Breast epithelium (tissue), 4 donors: ENCODE measurements at places on chromosomes 1 and 21.

GRCh38 chr1:30732277-30732996, 9.1 kb upstream of the MATN1 start:
- peak; percentile 51 for DNase-seq

DNA sequence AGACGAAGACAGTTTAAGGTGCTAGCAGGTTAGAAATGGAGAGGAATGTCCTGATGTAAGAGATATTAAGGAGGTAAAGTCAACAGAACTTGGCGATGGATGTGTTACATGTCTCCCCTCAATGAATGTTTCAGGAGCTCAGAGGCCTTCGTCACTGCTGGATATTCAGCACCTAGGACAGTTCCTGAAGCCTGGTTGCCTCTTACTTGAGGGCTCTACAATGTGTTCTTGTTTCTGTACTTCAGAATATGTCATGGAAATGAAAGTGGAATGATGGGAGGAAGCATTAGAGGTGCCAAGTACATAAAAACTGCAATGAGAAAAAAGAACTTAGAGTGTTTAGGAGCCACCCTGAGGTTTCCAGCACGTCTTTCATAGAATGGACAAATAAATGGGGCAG, 17.7 kb downstream of the TNR start:
- no peak for DNase-seq

GRCh38 chr1:28577052-28577678, 14.9 kb upstream of the RAB42 start:
- DNase-seq: no peak

DNA sequence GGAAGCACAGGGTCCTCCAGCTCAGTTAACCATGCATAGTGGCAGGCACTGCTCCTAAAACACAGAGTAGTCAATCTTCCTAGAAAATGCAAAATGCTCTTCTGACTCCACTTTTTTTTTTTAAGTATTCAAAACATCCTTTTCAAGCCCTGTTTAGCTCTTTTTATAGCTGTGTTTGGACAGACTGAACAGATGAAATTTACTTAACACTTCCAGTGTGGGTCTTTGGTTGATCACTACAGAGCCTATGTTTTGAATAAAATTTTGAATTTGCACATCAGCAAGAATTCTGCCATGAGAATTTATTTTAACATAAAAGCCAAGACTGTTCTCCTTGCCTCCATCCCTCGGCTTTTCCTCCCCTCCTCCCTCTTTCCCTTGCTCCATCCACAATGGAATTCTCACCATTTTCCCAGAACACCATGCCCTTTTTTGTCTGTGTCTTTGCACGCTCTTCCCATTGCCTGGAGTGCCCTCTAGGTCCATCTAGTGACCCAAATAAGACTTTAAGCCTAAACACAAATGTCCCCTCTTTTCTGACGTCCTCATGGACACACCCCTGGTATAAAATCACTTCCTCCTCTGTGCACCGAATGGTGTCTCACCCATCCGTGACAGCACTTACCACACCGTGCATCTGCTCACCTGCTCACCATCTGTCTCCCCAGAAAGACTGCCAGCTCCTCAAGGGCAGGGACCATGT, 24.0 kb upstream of the CPT2 start:
- no peak for DNase-seq

DNA sequence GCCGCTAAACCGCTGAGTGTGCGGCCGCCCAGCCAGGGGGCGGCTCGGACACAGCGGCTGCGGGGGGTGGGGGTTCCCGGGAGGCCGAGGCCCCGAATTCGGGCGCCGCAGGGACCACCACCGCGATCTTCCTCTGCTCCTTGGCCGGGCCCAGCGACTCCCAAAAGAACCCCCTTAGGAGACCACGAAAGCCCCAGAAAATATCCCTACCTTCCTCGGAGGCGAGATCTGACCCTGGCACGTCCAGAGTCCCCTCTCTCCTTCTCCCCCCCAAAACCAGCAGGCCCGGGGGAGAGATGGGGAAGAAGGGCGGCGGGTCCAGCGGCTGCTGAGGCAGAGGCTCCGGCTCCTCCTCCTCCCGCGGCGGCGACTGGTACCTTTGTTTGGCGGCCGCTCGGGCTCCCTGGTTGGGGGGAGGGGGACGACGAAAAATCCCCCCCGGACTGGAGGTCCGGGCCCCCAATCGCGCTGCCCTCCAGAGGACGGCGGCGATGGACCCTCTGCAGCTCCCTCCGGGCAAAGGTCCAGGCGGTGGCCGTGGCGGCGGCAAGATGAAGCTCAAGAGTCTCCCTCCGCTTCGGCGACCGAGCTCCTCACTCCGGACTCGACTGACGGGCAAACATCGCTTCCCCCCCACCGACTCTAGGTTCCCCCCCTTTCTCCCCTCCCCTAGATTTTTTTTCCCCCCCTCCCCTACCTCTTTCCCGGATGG, at the start of gene ARID4B:
Gene ARID4B (minus strand): TSS at position 621 of the 712 bp plus-strand sequence. CDS start 1,260 bp downstream, outside the sequence.
- no peak for DNase-seq

DNA sequence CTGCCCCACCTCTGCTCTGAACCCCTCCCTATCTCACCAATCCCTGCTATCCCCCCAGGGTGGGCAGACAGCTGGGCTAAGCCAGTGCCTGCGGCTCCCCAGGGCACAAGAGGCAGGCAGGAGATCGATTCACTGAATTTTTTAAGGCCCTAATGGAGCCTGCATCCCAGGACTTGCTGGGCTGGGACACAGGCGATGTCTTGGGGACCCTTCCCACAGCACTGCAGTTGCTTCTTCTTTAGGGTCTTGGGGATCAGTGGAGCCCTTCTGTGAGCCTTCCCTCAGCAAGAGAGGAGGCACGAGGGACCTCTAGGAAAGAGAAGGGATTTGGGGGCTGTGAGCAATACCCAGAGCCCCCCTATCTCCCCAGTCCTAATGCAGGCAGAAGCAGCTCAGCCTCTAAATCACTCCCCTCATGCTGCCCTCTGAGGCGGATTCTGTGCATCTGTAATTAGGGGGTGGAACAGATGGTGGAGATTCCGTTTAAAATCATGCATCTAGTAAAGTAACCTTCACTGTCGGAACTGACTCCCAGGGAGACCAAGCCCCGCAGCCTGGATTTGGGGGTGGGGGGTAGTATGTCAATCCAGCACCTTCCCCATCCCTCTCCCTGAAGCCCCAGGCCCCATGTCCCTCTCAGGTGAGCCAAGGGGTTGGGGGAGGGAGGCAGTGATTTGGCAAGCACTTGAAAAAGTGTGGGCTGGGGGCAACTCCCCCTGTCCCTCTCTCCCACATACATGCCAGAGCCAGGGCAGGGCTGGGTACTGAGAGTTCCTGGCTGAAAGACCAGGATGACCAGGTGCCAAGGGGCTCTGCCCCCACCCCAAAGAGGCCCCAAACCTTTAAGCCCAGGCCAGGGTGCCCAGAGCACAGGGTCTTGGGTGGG, 10.0 kb downstream of the AHDC1 start:
- no peak for DNase-seq

GRCh38 chr1:53281133-53281532, 42.8 kb upstream of the MAGOH start:
- DNase-seq: no peak

DNA sequence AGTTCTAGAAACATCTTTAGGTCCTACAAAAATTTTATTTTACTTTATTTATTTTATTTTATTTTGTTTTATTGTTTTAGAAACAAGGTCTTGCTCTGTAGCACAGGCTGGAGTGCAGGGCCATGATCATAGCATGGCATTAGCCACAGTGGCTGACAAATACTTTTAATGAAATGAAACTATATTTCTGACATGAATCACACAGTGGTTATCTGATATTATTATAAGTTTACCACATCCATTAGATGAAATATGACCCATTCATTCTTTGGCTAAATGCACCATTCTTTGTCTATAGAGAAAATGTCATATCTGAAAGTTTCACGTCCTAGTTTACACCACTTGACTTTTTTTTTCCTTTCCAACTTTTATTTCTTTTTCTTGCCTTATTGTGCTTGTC, 613.4 kb upstream of the ADAMTS5 start:
- no peak for DNase-seq

DNA sequence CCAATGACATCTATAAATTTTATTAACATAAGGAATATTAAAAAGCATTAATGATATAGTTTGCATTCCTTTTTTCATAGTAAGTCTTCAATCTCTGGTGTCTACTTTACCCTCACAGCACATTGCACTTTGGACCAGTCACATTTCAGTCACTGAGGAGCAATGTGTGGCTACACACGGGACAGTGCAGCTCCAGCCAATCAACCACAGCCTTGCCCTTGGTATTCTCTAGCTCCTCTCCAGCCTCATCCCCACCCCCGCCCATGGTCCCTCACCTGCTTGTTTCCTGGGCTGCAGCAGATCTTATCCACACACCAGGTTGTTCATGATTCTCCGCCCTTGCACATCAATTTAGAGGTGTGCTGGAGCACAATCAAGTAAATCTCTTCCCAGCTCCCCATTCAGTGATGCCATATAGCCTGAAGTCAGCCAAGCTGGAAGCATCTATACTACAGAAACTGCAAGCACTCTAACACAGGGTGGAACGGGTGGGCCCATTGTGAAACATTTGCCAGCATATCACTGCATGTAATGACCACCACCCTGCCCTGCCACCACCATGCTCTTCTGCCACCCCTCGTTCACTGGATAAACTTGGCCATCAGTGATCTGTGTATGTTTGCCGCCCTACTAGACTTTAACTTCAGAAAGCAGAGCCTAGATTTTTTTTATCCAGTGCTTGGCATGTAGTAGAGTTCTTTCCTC, 93.0 kb upstream of the SLC44A3 start:
- no peak for DNase-seq

- no peak for DNase-seq
These were observed 1.3 kb upstream of the PATJ start for GRCh38 chr1:61740751-61741700.

GRCh38 chr1:82931006-82931405, 1067.9 kb downstream of the TTLL7 start:
- DNase-seq: no peak

- no peak for DNase-seq
These were observed 24.8 kb upstream of the AVPR1B start for GRCh38 chr1:206142011-206142410.

- no peak for DNase-seq
These were observed 17.0 kb downstream of the CLIC4 start for GRCh38 chr1:24762133-24762676.

GRCh38 chr1:63819795-63820194, 46.0 kb downstream of the ROR1 start:
- no peak for DNase-seq

- DNase-seq: no peak
These were observed 2.1 kb downstream of the HEYL start for GRCh38 chr1:39637361-39637760.

DNA sequence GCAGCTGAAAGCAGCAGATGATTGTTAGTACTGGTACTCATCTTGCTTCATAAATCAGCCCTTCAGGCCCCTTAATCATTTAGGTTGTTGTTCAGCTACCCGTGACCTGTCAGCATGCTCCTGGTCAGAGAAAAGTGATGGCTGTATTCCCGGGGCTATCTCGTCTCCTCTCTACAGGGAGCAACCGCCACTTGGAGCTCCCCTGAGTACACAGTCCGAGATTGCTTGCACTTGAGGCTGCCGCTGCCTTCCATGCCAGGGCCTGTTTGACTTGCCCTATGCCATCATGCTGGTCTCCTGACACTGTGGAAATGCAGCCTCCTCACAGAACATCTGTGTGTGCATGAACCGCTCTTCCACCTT, 97.5 kb downstream of the SPATA46 start:
- no peak for DNase-seq

GRCh38 chr1:78147031-78147430, 101.3 kb downstream of the GIPC2 start:
- DNase-seq: no peak

DNA sequence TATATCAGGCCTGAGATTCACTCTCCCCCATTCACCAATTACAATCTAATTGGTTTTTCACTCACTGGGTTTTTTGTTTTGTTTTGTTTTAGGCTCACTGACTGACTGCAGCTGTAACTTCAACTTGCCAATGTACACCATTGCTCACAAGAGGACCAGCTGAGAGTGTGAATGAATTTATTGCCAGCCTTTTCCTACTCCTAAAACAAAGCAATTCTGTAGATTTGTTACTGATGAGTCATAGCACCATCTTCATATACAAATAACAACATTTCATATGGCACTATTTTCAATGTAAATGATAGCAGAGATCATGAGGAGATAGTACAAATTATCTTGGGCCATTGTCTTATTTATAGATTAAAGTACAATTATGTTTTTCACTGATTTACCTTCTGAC, 76.0 kb upstream of the DPYD start:
- no peak for DNase-seq

- no peak for DNase-seq
These were observed 47.6 kb downstream of the ATP1A1 start for GRCh38 chr1:116420417-116421200.

DNA sequence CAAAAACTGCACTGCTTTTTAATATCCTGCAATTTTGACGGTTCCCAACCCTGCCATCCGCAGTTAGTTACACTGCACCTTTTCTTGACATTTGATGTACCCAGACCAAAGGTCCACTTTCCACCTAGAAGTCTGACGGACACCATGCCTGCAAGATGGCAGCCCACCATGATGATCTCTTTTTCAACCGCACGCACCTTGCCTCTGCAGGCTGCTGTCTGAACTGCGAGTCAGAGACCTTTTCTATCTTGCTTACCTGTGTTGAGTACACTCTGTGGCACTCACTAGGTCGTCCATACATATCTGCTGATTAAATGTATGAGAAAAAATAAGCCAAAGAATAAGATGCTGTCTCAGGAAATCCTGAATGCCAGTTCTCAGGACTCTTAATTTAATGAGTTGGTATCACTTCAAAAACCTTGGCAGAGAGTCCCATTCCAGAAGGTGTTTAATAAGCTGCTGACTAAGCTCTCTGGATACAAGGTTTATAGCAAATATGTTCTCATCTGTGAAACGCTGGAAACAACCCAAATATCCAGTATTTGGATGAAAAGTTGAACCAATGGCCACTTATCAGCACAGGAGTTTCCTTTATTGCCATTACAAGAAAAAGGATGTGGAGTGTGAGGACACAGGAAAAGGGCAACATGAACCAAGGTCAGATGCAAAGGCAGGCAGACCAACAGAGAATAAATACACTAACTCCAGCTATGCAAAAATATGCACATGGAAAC, 37.9 kb downstream of the GNG12 start:
- no peak for DNase-seq

DNA sequence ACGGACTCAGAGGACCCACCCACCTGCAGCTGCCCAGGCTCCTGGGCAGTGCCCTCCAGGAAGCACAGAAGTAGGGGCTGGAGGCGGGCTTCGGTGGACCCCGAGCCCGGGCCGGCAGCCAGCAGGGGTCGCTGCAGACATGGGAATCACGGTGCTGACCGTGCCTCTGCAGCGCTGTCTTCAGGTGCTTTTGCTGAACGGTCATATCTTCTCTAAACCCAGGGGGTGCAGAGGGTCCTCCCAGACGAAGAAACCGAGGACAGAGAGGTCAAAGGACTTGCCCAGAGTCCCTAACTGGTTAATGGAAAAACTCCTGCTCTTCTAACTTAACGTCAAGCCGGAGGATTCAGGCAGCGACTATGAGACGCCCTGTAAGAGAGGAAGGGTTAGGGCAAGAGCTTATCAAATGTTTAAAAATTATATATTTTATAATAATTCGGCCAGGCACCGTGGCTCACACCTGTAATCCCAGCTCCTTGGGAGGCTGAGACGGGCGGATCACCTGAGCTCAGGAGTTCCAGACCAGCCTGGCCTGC, 21.5 kb upstream of the LEFTY2 start:
- no peak for DNase-seq
